A549 treated with dexamethasone at 1 μM for 4 hours (cell line): ENCODE measurements at places on chromosomes 12 and 14. TPM values are rescaled to one million over a fixed set of nuclear protein-coding genes. Genes with fewer than 3 reads are reported as not detected.

The TAS2R7 gene
- total RNA-seq, result not detected in 5 replicates

The LRRC10 gene
- not detected in 5 replicates for total RNA-seq

The CCND2 gene
- 0.01 to 0.02 TPM in 2 of 5 replicates, not detected in the others for total RNA-seq

The ACRBP gene
- 0.13 to 0.23 TPM (median 0.19 TPM) in 5 replicates for total RNA-seq

The RNF212B gene
- total RNA-seq, result not detected in 5 replicates

The NPAS3 gene
- not detected in 5 replicates for total RNA-seq

The SMCO3 gene
- total RNA-seq, result 0.05 TPM in 1 of 5 replicates, not detected in the others

The IL26 gene
- total RNA-seq, result not detected in 5 replicates

The ARF6 gene
- 90.3 to 102 TPM (median 102 TPM) in 5 replicates for total RNA-seq

The SLC6A15 gene
- total RNA-seq, result 3.2 to 5.5 TPM (median 3.9 TPM) in 5 replicates

The MYF5 gene
- total RNA-seq, result not detected in 5 replicates

The SDS gene
- total RNA-seq, result 0.31 to 1.9 TPM (median 1.7 TPM) in 5 replicates

The HIF1A gene
- total RNA-seq, result 159 to 244 TPM (median 215 TPM) in 5 replicates

The ARPC3 gene
- total RNA-seq, result 439 to 870 TPM (median 445 TPM) in 5 replicates

The LALBA gene
- total RNA-seq, result not detected in 5 replicates

The SERPINA5 gene
- total RNA-seq, result 0.07 to 0.27 TPM (median 0.17 TPM) in 5 replicates

The IFI27 gene
- total RNA-seq, result 0.62 to 1.6 TPM (median 0.87 TPM) in 5 replicates

The CMKLR1 gene
- total RNA-seq, result 0.02 to 0.11 TPM (median 0.05 TPM) in 3 of 5 replicates, not detected in the others

The RERG gene
- total RNA-seq, result 0.17 to 0.31 TPM (median 0.27 TPM) in 5 replicates
